ENCODE measurements at places on chromosomes 4 and X. TPM values are rescaled to one million over a fixed set of nuclear protein-coding genes. Genes with fewer than 3 reads are reported as not detected.

CT47B1 gene
- not detected for total RNA-seq

- no peak for DNase-seq
These were observed 645.4 kb upstream of the TENM3 start for GRCh38 chr4:181597766-181598165.

GRCh38 chrX:41314881-41315280 lies 19.1 kb upstream of the DDX3X start:
- no peak for DNase-seq

GRCh38 chrX:48919360-48919841 lies 577 bp upstream of the PIM2 start:
- DNase-seq = no peak

- no peak for DNase-seq
These were observed 112.1 kb downstream of the TTC29 start for GRCh38 chr4:146833530-146833929.

DNA sequence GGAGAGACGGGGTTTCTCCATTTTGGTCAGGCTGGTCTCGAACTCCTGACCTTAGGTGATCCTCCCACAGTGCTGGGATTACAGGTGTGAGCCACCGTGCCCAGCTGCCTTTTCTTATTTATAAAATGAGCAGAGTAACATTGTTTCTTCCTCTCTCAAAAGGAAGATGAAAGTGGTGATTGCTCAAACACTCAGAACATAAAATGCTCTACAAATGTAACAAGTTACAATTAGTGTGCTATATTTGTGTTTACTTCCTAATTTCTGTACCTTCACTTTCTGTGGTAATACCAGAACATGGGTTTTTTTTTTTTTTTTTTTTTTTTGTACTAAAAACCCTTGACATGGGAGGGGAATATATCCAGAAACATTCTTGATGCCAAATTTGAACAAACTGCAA lies 197.9 kb downstream of the MGST2 start:
- no peak for DNase-seq

DNA sequence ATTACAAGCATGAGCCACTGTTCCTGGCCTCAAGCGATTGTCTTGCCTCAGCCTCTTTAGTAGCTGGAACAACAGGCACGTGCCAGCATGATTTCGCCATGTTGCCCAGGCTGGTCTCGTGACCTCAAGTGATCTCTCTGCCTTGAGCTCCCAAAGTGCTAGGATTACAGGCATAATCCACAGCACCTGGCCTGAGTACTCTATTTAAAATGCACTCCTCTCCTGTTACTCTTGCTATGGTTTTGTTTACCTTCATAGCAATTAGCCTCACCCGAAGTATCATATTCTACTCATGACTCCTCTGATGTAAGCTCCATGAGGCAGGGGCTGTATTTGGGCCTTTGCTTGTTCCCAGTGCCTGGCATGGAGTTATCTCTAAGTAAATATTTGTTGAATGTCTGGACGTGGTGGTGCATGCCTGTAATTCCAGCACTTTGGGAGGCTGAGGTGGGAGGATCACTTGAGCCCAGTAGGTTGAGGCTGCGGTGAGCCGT lies 92.5 kb upstream of the SLC34A2 start:
- DNase-seq = no peak

GRCh38 chr4:780716-781492 lies 45.0 kb downstream of the CPLX1 start:
- peak; percentile 87 for DNase-seq

- no peak for DNase-seq
These were observed 34.3 kb upstream of the CPEB2 start for GRCh38 chr4:14967982-14968381.

CXCL1 gene
- total RNA-seq = 1.6 TPM

GPR119 gene
- total RNA-seq = not detected

HSFX2 gene
- total RNA-seq = not detected

- peak; percentile 97 for DNase-seq
These were observed at the start of gene PCDH18 for GRCh38 chr4:137531986-137532868. Gene PCDH18 (minus strand): TSS chr4:137532494. CDS start chr4:137532088, 406 bp downstream.

GRCh38 chr4:24912252-24913118 lies at the start of gene CCDC149:
Gene CCDC149 (minus strand): TSS chr4:24913042. CDS start chr4:24912864, 178 bp downstream.
- DNase-seq = no peak

All from lower leg skin (tissue), 4 donors.